AG10803 (cell line): ENCODE measurements at places on chromosomes 11 and 22.

DNA sequence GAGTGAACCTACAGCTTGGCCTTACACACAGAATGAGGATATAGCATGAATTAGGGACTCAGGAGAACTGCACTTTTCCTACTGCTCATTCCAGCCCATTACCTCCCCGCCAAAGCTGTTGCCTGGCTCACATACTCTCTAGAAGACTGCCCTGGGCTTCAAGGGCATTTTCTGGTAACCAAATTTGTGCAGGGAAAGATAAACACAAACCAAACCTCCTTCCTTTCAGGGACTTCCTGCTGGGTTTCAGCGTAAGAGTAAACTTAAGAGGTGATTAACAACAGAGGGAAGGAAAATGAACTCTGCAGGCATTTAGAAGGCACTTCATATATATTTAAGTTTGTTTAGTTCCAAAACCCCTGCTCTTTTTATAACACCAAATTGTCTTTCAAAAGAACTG lies 194.9 kb downstream of the SWAP70 start:
- peak; percentile 34 for DNase-seq

DNA sequence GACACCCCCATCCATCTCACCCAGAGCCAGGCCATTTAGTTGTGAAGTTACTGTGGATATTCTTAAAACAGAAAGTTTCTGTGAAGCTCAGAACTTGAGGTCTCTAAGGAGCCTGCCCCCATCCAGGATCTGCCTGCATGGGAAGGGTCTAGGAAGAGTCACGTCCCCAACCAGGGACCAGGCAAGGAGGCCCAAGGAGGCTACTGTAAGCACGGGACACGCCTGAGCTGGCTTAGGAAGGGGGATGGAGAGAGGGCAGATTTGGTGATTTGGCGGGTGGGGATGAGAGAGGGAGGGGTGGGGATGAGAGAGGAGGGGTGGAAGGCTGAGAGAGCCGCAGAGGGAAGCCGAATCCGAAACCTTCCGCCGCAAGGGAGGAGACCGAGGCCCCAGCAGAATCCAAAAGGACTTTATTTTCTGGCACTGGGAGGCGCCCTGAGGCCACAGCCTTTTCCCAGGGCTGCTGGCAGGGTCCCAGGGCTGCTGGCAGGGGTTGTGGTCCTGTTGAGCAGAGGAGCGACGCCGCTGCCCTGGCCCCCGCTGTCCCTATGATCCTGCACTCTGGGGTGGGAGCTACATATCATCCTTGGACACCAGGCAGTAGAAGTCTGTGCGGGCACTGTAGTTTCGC lies 9.4 kb downstream of the SIGIRR start:
- no peak for DNase-seq

GRCh38 chr22:28882545-28882877 lies 861 bp upstream of the ZNRF3 start:
- DNase-seq = no peak

GRCh38 chr11:27806122-27806521 lies 105.9 kb upstream of the BDNF start:
- no peak for DNase-seq

GRCh38 chr11:80993536-80993935 lies 1552.7 kb upstream of the TENM4 start:
- peak; percentile 32 for DNase-seq

DNA sequence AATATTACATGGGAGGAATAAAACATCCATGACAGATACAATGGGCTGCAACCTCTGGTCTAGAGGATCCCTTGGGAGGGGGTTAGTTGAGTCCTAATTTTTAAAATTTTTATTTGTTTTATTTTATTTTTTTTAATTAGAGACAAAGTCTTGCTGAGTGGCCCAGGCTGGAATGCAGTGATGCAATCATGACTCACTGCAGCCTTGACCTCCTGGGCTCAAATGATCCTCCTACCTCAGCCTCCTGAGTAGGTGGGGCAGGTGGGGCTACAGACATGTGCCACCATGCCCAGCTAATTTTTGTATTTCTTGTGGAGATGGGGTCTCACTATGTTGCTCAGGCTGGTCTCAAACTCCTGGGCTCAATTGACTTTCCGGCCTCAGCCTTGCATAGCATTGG lies 43.1 kb downstream of the FDX1 start:
- peak; percentile 31 for DNase-seq

- no peak for DNase-seq
Observed at GRCh38 chr11:101439488-101439887, 144.3 kb downstream of the TRPC6 start.

GRCh38 chr22:43006016-43006505 lies 8.9 kb downstream of the PACSIN2 start:
- no peak for DNase-seq

- DNase-seq = peak; percentile 50
Observed at GRCh38 chr11:5336331-5336730, 7.0 kb downstream of the OR51B5 start.

GRCh38 chr11:93895106-93895862 lies 44.9 kb upstream of the VSTM5 start:
- DNase-seq = peak; percentile 92

DNA sequence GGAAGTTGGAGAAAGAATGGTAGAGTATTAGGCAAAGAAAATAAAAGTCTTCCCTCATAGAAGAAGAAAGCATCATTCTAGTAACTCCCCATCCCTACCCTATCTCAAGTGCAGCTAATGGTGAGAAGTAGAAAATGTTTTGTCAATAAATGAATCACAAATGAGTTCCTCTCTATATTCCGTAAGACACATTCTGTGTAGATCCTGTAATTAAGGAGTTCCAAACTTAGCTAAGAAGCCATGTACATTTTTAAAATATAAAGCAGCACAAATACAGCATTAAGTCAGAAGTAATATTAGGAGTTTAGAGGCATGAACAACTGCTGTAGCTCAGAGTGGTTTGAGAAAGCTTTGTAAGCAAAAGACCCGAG lies 80.1 kb downstream of the GAB2 start:
- no peak for DNase-seq
